Urinary bladder (tissue), 4 donors: ENCODE measurements at places on chromosomes 2 and 18. TPM values are rescaled to one million over a fixed set of nuclear protein-coding genes. Genes with fewer than 3 reads are reported as not detected.

DNA sequence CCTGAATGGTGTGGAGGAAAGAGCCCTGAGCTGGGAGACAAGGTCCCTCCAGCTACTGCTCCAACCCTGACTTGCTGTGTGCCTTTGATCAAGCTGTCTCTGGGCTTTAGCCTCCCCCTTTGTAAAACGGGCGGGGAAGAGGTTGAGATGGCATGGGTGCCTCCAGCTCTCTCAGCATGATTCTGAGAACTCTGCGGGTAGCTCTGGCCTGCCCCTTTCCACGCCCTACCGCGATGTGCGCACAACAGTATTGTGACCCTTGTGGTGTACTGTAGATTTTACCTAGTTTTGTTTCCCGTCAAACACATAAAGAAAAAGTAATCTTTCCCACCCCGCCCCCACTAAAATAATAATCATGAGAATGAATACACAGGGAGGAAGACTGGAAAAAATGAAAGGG lies 5.3 kb downstream of the CD8A start:
- no peak for DNase-seq

Gene KATNAL2
- total RNA-seq, result 4.4 TPM

GRCh38 chr2:211611061-211611518 lies 927.5 kb downstream of the ERBB4 start:
- no peak for DNase-seq

DNA sequence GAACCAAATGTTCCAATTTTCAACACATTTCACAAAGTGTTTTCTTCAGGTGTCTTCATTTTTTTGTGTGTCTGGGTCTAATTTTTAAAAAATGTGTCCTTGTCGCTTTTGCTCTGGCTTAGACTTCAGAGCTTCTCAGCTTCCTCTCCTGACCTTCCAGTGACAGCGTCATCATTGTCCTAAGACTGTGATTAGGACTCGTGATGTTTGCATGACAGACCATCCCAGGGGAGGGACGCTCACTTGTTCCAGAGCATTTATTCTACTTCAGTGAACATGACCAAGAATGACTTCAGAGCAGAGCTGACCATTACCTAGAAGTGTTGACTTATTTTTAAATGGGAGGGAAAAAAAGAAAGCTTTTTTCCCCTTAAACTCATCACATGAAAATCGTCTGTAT lies 591.9 kb downstream of the IRS1 start:
- no peak for DNase-seq

GRCh38 chr2:29394981-29395350 lies 279.8 kb downstream of the CLIP4 start:
- DNase-seq, result no peak

DNA sequence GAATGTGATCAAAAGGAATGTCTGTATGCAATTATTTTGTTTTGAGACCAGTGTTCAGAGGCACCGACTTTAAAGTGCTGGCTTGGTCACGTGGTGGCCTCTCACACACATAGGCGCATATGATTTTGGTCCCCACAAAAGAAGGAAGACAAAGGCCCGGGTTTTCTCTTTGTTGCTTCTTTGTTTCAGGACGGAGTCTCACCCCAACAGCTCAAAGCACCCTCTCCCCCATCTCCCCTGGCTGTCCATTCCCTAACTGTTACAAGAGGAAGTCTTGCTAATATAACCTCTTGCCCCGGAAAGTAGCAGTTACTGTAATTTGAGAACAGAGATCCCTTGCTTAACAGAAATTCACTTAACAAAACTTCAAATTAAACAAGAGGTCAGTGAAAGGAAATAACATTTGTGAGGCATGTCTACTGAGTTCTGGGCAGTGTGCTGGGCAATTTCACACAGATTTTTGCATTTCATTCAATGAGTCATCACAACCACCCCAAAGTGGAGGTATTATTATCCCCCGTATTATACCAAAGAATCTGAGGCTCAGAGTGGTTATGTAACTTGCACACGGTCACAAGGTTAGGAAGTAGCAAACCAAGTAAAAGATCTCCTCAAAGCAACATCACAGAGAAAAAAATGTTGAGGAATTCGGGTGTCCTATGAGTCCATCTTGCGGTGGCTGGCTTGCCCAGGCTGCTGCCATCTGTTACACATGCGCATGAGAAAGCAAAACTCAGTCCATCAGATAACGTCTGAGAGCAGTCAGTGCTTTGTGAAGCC lies 75.8 kb downstream of the SDC1 start:
- no peak for DNase-seq

GRCh38 chr18:57705832-57706595 lies 84.4 kb upstream of the NARS1 start:
- DNase-seq, result no peak

Gene SCRN3
- total RNA-seq, result 46.8 TPM

GRCh38 chr2:127844973-127845372 lies 13.0 kb downstream of the POLR2D start:
- no peak for DNase-seq

GRCh38 chr18:23239350-23239692 lies 104.0 kb downstream of the CABLES1 start:
- no peak for DNase-seq

Gene SCN7A
- 133 TPM for total RNA-seq

DNA sequence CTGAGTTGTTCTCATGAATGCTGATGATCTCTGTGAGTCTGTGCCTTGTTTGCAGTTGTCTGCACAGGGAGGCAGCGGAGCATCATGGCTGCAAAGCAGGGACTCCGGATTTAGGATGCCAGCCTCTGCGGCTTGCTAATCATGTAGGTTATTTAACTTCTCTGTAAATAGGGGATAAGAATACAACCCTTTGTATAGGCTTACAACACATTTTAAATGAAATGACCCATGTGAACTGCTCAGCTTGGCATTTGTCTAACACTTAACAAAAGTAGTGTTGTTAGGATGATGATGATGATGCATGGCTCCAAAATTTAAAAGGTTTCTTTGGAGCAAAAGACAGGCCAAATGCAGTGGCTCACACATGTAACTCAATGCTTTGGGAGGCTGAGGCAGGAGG lies 19.4 kb downstream of the DYTN start:
- no peak for DNase-seq

- no peak for DNase-seq
These were observed at the start of gene ITSN2 for GRCh38 chr2:24360050-24360962. ITSN2 (minus strand) TSS chr2:24360536; CDS start chr2:24328082, 32,454 bp downstream.

DNA sequence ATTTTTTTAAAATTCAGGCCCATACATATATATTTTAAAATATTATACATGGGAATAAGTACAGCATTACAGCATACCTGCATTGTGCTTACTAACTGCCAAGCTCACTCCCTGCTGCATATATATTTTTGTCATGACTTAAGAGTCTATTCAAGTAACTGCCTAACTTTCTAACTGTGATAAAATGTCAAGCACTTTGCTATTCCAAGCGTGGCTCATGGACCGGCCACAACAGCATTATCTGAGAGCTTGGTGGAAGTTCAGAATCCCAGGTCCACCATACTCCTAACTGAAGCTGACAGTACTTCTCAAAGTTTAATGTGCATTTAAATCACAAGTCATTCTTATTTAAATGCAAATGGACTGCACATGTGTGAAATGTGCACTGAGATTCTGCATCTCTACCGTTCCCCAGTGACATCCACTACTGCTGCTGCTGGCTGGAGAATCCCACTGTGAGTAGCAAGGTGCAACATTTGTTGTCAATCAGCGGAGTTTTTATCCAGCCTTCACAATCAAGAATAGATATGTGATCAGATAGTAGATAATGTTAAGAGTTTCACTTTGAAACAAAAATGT lies 79.1 kb downstream of the DYM start:
- no peak for DNase-seq

DNA sequence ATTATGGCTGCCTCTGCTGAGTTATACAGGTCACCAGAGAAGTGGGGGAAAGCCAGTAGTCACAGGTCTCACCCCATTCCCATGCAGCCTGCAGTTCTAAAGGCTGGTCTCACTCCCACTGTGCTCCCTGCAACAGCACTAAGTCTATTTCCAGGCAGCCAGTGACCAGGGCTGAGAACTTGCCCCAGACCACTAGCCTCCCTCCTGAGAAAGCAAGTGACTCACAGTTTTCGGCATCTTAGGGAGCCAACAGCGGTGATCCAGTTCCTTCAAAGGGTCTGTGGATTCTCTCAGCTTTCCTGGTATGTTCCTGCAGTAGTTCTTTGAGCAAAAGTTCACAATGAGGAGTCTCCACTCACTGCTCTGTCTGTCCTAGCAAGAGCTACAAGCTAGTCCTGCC lies 329.6 kb upstream of the MAP2 start:
- DNase-seq, result no peak

Gene MEP1B
- total RNA-seq, result 0.11 TPM

Gene CARF
- 28.5 TPM for total RNA-seq

Gene ANKAR
- total RNA-seq, result 73.8 TPM

Gene SLC14A1
- total RNA-seq, result 102 TPM

DNA sequence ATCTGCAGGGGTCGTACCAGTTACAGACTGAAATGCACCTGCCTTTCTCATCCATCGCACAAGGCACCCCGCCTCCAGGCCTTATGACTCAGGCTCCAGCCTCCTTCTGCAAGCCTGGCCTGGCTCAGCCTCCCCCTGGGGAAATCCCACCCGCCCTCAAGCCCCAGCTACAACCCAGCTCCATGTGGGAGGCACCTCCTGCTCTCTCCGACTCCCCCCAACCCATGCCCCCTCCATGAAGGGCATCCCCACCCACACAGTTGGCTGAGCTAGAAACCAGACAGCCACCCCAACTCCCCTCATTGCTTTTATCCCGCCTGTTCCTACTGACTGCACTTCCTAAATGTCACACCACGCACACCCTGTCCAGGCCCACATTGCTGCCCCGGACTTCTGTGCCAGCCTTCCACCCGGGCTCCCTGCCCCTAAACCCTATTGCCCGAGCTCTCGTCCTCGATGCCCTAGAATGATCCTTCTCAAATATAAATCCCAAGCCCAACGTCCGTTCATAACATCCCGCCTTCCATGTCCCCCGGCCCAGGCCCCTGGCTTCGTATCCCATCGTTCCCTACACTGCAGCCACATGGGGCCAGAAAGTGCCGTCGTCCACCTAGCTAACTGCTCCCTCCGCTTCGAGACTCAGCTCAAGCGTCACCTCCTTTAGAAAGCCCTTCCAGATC lies 9.9 kb downstream of the DNMT3A start:
- no peak for DNase-seq

- DNase-seq, result no peak
These were observed 304.4 kb downstream of the CTNNA2 start for GRCh38 chr2:79817288-79817687.

- no peak for DNase-seq
These were observed 4.3 kb downstream of the TMEM37 start for GRCh38 chr2:119435953-119436297.

- DNase-seq, result no peak
These were observed 29.0 kb upstream of the ALPP start for GRCh38 chr2:232349546-232349945.

Gene AFG3L2
- total RNA-seq, result 41.1 TPM

DNA sequence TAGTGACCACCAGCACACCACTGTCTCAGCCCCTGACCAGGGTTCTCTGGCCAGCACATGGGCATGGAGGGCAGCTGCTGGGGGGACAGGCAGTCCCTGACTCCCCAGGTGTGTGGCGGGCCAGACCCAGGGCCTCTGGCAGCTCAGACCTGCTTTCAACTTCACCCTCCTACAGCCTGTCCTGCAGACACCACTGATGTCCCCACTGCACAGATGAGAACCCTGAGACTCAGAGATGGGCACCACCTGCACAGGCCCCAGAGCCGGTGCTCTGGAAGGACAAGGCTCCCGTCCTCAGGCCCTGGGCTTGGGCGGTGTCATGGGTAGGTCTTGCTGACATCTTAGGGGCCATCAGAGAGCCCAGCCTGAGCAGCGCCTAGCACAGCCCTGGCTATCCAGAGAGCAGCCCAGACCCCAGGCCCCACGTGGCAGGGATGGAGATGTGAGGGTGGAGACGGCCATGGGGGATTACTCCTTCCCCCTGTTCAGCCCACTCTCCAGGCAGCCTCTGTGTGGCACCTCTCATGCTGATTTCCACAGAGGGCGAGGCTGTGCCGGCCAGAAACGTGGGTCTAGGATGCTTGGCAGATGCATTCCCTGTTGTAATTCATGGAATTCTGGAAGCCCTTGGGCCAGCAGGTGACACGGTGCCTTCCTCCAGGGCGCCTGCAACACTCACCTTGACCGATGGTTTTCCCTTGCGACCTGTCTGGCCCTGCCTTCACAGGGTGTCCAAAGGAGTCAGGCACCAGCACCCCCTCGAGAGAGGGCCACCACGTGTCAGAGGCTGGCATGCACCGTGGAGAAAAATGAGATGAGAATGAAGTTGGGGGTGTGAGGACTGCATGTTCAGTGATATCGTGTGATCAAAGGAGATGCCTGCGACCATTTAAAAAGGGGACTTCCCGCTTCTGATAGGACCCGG lies 61.2 kb upstream of the GLI2 start:
- no peak for DNase-seq

- DNase-seq, result no peak
These were observed 46.8 kb upstream of the CDH7 start for GRCh38 chr18:65704046-65704445.

Gene GREB1L
- 1.4 TPM for total RNA-seq

DNA sequence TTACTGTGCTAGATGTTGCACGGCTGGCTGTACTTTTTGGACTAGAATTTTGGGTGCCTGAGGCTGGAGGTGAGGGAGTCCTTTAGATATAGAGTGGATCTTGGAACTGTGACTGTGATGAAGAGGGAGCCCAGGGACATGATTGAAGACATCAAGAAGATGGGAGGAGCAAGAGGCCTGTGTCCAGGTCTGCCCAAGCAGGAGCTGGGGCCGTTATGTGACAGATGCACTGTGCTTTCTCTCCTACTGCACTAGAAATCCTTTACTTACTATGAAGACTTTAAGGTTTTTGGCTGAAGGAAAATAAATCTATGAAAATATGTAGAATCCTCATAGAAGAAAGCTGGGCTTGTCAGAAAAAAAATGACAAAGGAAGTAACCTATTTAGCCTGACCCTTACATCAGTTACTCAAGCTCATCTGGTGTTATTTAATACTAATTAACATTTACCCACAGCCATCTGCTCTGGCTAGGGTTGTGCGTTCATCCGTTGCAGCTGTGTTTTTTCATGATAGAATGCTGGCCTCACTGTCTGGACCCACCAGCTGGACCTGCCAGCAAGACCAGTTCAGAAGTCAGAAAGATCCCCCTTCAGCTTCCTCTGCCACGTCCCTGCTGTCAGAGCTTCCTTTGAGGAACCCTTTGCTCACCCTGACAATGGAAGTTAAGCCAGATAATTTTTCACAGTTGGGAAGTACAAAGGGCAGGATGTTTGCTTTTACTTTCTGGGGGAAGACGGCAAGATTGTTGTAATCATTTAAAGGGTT lies 16.7 kb downstream of the TSN start:
- DNase-seq, result no peak

GRCh38 chr18:61838521-61838920 lies 54.3 kb downstream of the RNF152 start:
- DNase-seq, result no peak
